Retinal pigment epithelial cell (primary cell): ENCODE measurements at places on chromosomes 2 and 18.
A peak's percentile ranks its signal among the peaks of the same experiment; 100 is the strongest.

DNA sequence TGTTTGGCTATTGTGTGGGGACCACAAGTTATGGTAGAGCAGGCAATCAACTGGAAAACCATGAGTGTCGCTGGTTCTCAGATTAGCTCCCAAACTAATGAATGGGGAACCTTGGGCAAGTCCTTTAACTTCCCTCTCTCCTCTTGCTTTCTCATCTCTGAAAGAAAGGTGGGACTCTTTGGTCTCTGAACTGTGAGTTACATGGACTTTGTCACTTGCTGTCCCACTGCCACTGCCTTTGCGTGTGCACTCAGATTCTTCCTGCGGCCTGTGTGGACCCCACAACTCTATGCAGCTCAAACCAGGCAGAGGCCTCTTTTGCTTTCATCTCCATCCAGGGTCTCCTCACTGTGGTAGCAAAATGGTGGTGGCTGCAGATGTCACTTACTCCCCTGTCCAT, 86.7 kb downstream of the RNF144A start:
- no peak for DNase-seq

- peak; percentile 60 for DNase-seq
Measured at GRCh38 chr2:147416099-147416498, 428.7 kb upstream of the ACVR2A start.

DNA sequence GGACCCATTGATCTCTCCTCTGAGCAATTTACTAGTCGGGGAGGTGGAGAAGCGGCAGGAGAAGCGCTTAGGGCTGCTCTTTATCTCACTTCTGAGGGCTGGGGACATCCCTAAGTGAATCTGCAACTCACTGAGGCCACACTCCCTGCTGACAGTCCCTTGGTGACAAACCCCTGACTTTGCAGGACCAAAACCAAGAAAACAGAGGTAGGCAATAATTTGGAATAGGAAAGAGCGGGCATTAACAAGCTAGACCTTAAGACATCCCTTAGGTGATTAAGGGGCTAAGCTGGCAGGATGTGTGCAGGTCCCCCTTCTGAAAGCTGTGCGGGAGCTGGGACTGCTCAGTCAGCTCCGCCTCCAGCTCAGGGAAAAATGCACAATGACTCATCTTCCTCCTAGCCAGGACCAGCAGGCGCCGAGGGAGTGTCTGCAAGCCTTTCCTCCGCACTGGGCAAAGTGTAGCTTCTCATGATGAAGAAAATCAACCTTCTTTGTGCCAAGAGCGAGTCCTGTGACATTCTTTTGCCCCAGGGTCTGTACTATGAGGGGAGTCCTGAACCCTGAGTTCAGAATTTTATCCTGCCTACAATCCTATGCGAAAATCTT, 63.3 kb downstream of the BOD1L2 start:
- peak; percentile 45 for DNase-seq

GRCh38 chr2:144965172-144965571, 445.3 kb upstream of the ZEB2 start:
- DNase-seq: no peak

DNA sequence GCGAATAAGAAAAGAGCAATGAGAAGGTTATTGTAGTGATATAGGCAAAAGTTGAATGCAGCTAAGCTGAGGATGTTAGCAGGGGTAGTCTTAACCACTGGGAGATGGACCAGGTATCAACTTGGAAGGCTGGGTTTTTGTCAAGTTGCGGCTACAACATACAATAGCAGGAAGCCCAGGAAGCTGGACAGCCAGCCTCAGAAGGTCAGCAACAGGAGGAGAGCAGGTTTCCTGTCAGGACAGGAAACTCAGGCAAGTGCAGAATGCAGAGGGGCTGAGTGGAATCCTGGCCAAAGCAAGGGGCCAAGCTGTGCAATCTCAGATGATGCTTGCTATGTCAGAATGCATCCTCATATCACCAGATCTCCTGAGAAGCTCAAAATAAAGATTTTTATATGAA, 530.0 kb upstream of the ID2 start:
- DNase-seq: no peak

- DNase-seq: no peak
Measured at GRCh38 chr2:218024871-218025270, 22.1 kb upstream of the TNS1 start.
